Chondrocyte (in vitro differentiated cells): ENCODE measurements at places on chromosomes 12 and 14.

DNA sequence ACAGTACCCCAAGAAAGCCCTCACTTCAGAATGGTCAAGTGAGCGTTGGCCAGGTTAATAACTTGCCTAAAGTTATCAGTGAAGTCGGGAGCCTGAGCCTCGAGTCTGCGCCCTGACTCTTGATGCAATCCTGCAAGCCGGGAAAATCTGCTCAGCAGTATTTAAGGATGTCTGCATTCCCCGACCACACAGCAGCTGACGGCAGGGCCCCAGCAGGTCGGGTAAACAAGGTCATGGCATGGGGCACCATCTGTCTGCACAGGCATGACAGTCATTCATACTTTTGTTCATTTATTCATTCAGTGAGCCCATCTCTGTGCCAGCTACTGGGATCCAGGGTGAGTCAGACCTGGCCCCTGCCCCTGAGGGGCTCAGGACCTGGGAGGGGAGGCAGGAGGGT, 11.1 kb downstream of the ABCB9 start:
- DNase-seq = no peak

GRCh38 chr14:102602421-102603292, 10.2 kb downstream of the RCOR1 start:
- no peak for DNase-seq

GRCh38 chr14:105422695-105423487, 3.3 kb downstream of the MTA1 start:
- DNase-seq = no peak

DNA sequence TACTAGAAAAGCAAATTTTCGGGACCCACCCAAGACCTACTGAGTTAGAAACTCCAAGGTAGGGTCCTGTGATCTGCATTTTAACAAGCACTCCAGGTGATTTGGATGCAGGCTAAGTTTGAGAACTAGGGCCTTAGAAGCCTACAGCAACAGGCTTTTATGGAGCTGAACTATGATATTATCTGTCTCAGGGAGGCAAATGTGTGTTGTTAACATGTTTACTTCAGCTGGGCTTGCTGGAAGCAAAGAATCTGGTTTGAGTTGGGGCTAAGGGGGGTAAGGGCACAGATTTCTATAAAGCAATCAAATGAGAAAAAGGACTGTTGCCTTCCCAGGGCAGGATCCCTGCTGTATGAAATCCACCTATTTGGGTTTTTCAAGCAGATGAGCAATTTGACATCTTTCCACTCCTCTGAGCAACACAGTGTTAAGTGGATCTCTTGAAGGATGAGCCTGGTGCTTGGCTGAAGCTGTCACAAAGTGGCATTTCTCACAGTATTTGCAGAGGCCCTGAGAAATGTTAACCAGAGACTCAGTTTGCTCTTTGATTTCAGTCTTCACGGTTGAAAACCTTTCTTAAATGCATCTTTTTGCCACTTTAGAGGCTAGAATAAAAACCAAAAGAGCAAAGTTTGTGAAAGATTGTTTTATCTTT, 36.2 kb upstream of the SOCS2 start:
- no peak for DNase-seq

DNA sequence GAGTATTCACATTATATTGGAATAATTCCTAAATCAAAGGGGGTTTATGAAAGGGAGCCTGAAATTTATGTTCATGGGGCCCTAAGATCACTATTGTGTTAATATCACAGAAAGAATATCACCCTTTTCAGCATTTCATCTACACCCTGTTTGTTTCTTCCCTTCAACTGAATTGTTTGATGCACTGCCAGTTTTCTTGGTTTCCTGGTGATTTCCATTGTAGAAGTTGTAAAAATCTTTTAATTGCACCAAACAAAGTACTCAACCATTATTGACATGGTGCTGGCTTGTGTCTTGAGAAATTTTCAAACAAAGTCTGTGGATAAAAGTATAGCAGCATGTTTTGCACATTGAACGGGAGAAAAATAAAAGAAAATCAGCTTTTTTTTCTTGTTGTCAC, 154.8 kb upstream of the PRKD1 start:
- no peak for DNase-seq

DNA sequence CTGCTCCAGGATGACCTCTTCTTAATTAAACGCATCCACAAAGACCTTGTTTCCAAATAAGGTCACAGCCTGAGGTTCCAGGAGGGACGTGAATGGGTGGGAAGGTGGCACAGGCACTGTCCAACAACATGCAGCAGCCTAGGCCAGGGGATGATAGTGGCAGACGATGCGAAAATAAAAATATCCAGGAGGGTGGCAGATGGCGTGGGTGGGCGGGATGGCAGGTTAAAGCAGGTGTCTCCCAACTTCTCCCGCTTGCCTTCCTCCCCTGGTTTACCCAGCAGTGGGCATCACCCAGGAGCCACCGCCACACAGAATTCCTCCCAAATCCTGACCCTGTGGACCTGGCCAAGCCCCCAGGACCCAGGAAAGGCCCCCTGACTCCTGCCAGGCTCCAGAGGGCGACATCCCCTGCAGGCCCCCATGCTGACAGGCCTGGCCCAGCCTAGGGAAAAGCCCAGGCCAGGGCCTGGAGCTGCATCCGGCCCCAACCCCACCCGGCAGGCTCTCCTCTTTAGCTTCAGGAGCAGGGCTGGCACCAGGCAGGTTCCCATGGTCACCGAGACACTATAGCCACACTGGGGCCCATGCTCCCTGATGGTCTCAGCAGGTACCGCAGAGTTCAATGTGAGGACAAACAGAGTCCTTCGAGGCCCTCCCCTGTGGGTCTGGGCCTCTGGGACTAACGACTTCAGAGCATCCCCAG, 9.7 kb downstream of the NCOR2 start:
- DNase-seq = no peak

GRCh38 chr12:25286837-25287236, 36.1 kb upstream of the KRAS start:
- no peak for DNase-seq

DNA sequence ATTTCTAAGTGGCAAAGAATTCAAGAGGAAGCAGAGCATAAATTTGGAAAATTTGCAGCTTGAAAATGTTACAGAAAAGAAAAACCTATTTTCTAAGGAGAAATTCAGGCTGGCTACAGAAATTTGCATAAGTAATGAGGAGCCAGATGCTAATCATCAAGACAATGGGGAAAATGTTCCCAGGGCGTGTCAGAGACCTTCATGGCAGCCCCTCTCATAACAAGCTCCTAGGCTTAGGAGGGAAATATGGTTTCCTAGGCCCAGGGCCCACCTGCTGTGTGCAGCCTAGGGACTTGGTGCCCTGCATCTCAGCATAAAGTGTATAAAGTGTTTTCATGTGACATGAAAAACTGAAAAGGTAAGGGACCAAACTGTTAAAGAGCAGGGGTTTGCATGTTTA, 1796.3 kb upstream of the FLRT2 start:
- DNase-seq = no peak

DNA sequence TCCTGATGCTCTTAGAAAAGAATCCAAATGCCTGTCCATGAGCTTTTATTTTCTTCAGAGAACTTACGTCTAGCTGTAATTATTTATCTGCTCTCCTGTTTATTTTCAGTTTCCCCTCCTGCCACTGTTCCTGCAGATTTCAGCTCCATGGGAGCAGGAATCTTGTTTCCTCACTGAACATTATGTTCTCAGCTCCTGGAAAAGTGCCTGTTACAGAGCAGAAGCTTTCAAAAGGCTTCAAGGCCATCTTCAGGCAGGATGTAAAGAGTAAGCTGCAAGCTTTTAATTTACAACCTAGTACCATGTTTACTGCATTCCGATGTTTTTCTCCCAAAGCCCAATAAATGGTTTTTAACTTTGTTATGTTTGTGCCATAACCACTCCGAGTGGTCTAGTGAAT, 98.4 kb upstream of the BTG1 start:
- no peak for DNase-seq

DNA sequence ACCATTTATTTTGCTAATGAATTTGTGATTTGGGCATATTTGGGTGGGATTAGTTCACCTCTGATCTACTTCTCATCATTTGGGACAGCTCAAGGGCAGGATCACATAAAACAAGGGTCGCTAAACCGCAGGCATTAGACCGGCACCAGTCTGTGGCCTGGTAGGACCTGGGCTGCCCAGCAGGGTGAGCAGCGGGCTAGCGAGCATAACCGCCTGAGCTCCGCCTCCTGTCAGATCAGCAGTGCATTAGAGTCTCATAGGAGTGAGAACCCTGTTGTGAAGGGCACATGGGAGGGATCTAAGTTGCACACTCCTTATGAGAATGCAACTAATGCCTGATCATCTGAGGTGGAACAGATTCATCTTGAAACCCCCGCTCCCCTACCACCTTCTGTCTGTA, 785.3 kb downstream of the TRHDE start:
- DNase-seq = no peak

DNA sequence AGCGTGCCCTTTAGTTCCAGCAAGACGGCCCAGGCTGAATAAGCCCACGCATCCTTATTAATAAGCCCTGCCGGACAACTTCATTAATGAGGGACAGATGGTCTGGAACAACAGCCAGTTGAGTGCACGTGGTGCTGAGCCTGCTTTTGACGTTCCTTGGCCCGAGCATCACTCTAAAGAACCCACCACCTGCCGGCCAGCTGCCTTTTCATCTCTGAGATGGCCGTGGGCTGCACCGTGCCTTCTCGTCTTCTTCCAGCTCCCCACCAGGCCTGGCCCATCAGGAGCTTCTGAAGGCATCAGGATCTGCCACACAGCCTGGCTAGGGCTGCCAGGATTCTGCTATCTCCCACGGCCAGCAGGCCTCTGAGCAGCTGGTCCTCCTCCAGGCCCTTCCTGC, 80.0 kb downstream of the AACS start:
- DNase-seq = no peak

DNA sequence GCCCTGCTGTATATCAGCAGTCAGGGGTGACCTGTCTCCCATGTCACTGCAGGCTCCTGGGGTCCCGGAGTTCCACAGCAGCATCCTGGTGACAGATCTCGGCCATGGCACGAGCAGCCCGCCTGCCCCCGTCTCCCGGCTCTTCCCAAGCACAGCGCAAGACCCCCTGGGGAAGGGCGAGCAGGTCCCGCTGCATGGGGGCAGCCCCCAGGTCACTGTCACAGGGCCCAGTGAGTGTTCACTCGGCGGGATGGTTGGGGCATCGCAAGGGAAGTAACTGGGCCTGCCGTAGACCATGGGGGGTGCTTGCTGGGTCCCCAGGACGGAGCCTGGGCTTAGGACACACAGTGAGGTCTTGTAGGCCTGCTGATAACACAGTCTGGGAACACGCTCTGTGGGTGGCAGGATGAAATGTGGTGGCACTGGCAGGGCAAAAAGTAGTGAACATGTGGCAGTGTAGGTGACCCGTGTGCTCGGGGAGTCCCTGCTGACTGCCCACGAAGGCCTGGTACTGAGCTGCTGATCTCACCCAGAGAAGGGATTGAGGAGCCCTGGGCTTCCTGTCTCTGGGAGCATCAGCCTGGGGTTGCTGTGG, 38.5 kb downstream of the IL31 start:
- peak; percentile 92 for DNase-seq

DNA sequence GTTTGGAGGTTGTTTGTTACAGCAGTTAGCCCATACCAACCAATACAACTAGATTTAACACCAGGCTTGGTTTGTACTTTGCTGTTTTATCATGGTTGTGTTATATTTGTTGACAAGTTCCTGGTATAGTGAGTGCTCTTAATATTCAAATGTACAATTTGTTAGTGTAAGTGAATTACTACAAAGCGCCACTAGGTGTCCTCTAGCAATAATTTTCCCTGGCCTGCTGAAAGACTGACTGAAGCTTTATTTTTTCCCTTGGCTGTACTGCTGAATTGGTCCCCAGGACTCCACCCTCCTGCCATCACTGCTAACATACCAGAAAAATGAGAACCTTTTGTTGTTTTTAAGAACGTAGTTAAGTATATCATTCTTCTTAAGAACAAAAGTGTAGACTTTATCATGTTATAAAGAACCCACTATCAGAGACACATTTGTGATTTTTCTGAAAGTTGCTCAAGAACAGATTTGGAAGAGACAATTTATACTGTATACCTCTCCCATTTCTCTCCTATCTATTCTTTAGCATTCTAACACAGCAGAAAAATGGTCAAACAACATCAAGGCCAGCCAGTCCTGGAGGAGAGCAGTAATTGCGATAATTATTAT, 75.3 kb upstream of the FAR2 start:
- DNase-seq = no peak

DNA sequence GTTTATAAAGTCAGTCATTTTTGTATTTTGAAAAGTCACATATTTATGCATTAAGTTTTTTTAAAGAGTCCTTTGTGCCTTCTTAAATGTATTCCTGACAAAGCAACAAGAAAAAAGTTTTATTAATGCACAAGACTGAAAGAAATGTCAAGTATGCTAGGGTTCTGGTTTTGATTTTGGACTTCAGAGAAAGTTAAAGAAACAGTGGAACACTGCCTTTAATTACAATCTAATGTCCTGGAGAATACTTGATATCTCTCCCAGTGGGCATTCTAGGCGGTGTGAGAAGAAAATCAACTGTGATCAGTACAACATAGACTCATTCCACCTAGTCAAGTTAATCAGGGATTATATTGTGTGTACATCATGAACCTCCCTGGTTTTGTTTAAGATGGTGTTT, 49.9 kb downstream of the PRICKLE1 start:
- no peak for DNase-seq

- no peak for DNase-seq
Measured at GRCh38 chr14:99968941-99969340, 96.3 kb upstream of the EVL start.

- DNase-seq = no peak
Measured at GRCh38 chr12:54662026-54662425, 13.9 kb upstream of the DCD start.

GRCh38 chr14:50816395-50817047, 14.4 kb downstream of the NIN start:
- no peak for DNase-seq

DNA sequence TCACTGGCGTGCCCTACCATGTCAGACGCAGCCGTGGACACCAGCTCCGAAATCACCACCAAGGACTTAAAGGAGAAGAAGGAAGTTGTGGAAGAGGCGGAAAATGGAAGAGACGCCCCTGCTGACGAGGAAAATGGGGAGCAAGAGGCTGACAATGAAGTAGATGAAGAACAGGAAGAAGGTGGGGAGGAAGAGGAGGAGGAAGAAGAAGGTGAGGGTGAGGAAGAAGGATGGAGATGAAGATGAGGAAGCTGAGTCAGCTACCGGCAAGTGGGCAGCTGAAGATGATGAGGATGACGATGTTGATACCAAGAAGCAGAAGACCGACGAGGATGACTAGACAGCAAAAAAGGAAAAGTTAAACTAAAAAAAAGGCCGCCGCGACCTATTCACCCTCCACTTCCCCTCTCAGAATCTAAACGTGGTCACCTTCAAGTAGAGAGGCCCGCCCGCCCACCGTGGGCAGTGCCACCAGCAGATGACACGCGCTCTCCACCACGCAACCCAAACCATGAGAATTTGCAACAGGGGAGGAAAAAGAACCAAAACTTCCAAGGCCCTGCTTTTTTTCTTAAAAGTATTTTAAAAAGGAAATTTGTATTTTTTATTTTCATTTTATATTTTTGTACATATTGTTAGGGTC, 13.2 kb downstream of the TRIP11 start:
- no peak for DNase-seq

GRCh38 chr12:105267711-105268110, 31.7 kb upstream of the APPL2 start:
- DNase-seq = no peak

DNA sequence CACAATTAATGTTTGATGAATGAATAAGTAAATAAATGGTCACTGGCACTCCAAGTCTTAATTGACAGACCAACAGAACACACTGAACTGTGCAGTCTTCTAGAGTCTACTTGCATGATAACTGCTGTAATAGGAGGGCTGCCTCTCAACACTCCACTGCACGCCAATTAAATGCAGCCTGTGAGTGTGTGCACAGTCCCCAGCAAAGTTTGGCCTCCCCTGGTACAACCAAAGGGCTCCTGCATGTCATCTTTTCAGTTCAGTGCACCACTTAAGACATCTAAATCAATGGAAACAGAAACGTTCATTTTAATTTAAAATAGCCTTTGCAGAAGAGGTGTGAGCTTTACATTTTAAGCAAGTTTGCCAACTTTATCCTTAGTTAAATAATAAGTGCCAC, 121.7 kb upstream of the USP15 start:
- DNase-seq = no peak
